ENCODE measurements at places on chromosomes 6 and 20. TPM values are rescaled to one million over a fixed set of nuclear protein-coding genes. Genes with fewer than 3 reads are reported as not detected.

DNA sequence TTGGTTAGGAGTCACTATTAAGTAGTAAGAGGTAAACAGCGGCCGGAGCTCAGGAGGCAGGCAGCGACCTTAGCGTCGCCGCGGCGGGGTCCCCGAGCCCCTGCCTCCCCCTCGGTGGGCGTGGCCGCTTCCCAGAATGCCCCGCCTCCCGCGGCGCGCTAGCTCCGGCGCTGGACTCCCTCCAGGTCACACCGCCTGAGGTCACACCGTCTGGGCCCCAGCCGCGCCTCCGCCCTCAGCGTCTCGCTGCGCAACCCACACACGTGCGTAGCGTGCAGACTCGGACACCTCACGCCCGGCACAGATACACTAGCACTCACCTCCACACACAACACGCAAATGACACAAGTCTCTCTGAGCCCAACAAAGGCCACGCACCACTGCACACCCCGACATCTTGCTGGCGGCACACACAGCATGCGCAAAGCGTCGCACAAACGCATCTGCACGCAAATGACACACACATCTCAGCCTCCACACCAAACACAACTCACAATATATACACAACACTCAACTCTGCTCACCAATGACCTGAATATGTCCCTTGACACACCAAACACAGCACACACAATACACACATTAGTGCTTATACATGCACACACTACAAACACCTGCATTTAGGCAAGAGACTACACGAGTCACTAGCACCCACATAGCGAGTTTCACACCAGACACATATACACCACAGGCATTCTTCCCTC is 17.6 kb upstream of the CDKN1A start:
- peaks cover 8% of the 10 kb centered on the region for H3K36me3 ChIP-seq
- DNase-seq = no peak
- H3K4me3 ChIP-seq = no peak overlapping the region
- peaks cover 49% of the 10 kb centered on the region for H3K27me3 ChIP-seq
- no peak overlapping the region for H3K27ac ChIP-seq

DNA sequence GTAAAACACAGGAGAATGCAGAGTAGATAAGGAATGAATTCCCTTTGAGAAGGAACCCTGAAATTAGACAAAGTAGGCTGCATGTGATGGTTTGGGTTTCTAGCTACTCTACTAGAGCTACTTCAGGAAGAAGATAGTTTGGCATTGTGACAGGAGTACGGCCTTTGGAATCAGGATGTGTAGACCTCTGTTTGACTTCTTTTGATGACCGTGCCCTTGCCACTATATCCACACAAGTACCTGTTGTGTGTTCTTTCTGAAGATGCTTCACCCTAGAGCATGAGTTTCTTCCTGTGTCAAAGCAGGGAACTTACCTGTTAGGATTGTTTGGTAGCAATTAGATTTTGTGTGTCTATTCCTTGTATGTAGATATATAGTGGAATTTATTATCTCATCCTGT is 41.7 kb downstream of the CD2AP start:
- H3K4me1 ChIP-seq = peaks cover 37% of the 10 kb centered on the region
- H3K27ac ChIP-seq = peak overlapping the region; percentile 79
- H3K4me3 ChIP-seq = no peak overlapping the region
- H3K27me3 ChIP-seq = no peaks in the 10 kb centered on the region
- DNase-seq = no peak

DNA sequence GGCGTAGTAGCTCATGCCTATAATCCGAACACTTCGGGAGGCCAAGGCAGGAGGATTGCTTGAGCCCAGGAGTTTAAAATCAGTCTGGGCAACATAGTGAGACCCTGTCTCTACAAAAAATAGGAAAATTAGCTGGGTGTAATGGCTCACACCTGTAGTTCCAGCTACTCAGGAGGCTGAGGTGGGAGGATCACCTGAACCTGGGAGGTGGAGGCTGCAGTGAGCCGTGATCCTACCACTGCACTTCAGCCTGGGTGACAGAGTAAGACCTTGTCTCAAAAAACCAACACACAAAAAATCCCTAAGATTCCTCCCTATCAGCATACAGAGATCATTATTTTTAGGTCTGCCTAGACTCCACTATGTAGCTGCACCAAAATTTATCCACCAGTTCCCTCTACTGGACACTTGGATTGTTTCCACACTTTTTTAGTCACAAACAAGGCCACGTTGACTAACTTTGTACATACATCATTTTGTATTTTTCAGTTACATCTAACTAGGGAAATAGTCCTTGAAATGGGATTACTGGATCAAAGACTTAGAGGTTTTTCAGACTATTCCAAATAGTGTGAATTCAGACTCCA is 3.6 kb upstream of the PHF1 start:
- H3K4me1 ChIP-seq = peaks cover 26% of the 10 kb centered on the region
- peaks cover 4% of the 10 kb centered on the region for H3K36me3 ChIP-seq
- no peaks in the 10 kb centered on the region for H3K27me3 ChIP-seq
- H3K27ac ChIP-seq = peak overlapping the region; percentile 57
- no peak overlapping the region for H3K4me3 ChIP-seq

DNA sequence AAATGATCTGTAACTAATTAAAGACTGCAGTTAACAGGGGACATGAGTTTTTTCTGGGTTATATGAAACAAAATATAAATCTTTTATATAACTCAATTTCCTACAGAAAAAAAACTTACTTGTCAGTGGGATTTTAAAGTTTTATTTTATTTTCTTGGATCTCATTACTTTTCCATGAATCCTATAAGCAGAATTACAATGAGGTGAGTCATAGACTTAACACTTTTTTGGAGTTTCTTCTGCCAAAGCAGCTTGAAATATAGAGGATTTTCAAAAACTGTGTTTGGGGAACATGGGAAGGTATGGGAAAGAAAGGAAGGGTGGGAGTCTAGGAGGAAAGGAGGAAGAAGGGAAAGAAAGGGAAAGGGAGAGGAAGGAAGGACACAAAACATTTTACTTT is 130.7 kb downstream of the AIG1 start:
- no peak for DNase-seq
- H3K27me3 ChIP-seq = no peaks in the 10 kb centered on the region
- no peak overlapping the region for H3K27ac ChIP-seq
- no peaks in the 10 kb centered on the region for H3K4me1 ChIP-seq

GRCh38 chr20:24960861-24961260 is 11.8 kb downstream of the CST7 start:
- no peaks in the 10 kb centered on the region for H3K27me3 ChIP-seq
- DNase-seq = no peak
- H3K36me3 ChIP-seq = peaks cover 4% of the 10 kb centered on the region
- H3K4me3 ChIP-seq = no peak overlapping the region
- peak overlapping the region; percentile 88 for H3K27ac ChIP-seq

GRCh38 chr6:7505189-7505699 is 36.2 kb upstream of the DSP start:
- H3K27me3 ChIP-seq = peaks cover 59% of the 10 kb centered on the region
- no peak overlapping the region for H3K27ac ChIP-seq
- DNase-seq = no peak
- H3K36me3 ChIP-seq = peaks cover 5% of the 10 kb centered on the region
- H3K4me3 ChIP-seq = no peak overlapping the region

DNA sequence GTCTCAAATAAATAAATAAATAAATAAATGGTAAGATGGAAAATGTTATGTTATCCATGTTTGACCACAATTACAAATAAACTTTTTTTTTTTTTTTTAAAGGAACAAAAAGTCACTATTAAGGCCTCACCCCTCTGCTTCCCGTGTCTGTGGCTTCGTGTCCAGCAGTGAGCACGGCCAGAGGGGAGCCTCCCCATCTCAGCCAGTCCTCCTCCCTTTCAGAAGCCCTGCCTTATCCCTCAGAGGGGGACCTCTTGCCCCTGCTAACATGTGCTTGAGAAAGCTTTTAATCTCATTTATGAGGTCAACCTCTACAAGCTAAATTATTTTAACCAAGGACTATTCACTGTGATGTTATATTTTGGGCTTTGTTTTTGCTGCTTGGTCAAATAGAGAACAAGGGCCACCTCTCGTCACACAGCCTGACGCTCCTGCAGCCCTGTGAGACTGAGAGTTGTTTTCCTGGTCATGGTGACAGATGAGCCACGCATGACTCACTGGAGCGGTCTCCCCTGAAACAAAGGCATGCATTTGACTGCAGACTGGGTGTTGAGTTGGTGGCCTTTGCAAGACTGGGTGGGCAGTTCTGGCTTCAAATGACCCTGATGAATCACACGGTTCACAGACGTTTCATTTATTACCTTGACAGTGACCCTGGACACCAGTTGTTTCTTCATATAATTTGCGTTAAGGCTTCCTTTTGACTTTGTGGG is 131.8 kb downstream of the TIAM2 start:
- H3K27me3 ChIP-seq = peaks cover 13% of the 10 kb centered on the region
- no peak for DNase-seq
- no peaks in the 10 kb centered on the region for H3K36me3 ChIP-seq
- H3K4me1 ChIP-seq = peaks cover 6% of the 10 kb centered on the region

DNA sequence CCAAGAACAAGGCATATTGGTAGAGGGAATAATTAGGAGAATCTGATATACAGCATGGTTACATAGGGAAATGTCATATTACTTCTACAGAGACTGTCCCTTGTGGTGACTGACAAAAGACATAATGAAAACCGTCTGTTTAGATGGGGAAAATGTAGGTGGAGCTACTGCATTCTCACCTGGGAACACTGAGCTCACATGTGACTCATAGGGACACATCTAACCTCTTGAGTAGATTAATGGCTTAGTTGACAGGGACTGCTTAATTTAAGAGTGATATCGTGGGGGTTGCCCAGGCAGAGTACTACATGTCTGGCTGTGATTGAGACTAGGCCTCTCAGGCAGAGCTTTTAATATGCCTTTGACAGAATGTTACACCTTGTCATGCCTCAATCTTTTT is 235.3 kb upstream of the ZFP64 start:
- H3K4me3 ChIP-seq = no peak overlapping the region
- H3K27me3 ChIP-seq = no peaks in the 10 kb centered on the region
- H3K4me1 ChIP-seq = no peaks in the 10 kb centered on the region
- H3K27ac ChIP-seq = no peak overlapping the region
- DNase-seq = no peak
- H3K36me3 ChIP-seq = peaks cover 2% of the 10 kb centered on the region

DNA sequence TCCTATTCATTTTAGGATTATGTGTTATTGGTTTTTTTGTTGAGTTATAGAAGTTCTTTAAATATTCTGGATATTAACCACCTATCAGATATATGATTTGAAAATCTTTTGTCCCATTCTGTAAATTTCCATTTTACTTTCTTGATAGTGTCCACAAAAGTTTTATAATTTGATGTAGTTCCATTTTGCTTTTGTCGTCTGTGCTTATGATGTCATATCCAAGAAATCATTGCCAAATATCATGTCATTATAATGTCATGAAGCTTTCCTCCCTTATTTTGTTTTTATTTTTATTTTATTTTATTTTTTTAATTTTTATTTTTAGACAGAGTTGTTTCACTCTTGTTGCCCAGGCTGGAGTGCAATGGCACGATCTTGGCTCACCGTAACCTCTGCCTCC is 21.0 kb upstream of the NANP start:
- no peaks in the 10 kb centered on the region for H3K27me3 ChIP-seq
- peaks cover 7% of the 10 kb centered on the region for H3K4me1 ChIP-seq
- H3K36me3 ChIP-seq = peaks cover 2% of the 10 kb centered on the region
- H3K27ac ChIP-seq = no peak overlapping the region
- no peak for DNase-seq

- no peaks in the 10 kb centered on the region for H3K36me3 ChIP-seq
- no peak overlapping the region for H3K4me3 ChIP-seq
- DNase-seq = no peak
- peaks cover 14% of the 10 kb centered on the region for H3K4me1 ChIP-seq
Measured at GRCh38 chr6:129677620-129678325, 32.2 kb downstream of the ARHGAP18 start.

DNA sequence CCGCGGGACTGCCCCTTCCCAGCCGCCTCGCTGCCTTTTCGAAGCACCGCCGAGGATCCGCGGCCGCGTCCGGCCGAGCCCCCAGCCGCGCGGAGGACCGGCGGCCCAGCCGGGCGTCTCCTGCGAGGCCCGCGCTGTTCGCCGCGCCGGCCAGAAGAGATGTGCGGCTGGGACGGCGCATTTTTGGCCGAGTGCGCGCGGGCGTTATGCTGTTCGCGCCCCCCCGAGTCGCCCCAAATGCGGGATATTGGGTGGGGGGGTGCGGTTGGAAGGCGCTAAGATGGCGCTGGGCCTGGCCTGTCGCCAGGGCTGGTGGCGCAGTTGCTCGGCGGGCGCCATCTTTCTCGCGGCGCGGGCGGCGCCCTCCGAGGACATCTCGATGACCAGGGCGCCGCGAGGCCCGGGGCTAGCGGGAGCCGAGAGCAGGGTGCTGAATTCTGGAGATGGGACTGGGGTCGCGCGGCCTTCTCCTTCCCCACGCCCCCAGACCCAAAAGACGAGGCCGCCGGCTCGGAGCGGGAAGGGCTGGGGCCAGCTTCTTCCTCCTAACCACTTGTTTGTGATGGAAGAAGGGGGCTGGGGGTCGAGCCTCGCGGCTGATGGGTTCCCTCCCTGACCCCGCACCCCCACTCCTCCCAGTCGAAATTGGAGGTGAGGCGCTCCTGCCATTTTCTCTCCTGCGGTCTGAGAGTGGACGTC is 1.5 kb downstream of the BICRAL start:
- H3K27me3 ChIP-seq = no peaks in the 10 kb centered on the region
- no peak overlapping the region for H3K27ac ChIP-seq
- peaks cover 3% of the 10 kb centered on the region for H3K36me3 ChIP-seq
- no peak overlapping the region for H3K4me3 ChIP-seq

- H3K36me3 ChIP-seq = no peaks in the 10 kb centered on the region
- no peaks in the 10 kb centered on the region for H3K27me3 ChIP-seq
- DNase-seq = no peak
- no peaks in the 10 kb centered on the region for H3K4me1 ChIP-seq
- no peak overlapping the region for H3K4me3 ChIP-seq
Measured at GRCh38 chr6:23213651-23214050, 644.3 kb downstream of the HDGFL1 start.

Gene SRMS
- not detected for total RNA-seq

Gene TBXT
- not detected for total RNA-seq

Gene BPIFB4
- total RNA-seq = not detected

Gene CD93
- total RNA-seq = 2.1 TPM

Gene TFAP2C
- not detected for total RNA-seq

Gene NTSR1
- not detected for total RNA-seq

Gene TFAP2D
- not detected for total RNA-seq

Gene PKIB
- 1.2 TPM for total RNA-seq

Gene OSER1
- 103 TPM for total RNA-seq
